Frontal cortex (tissue), 4 donors: ENCODE measurements at places on chromosomes 11 and 22. TPM values are rescaled to one million over a fixed set of nuclear protein-coding genes. Genes with fewer than 3 reads are reported as not detected.

DNA sequence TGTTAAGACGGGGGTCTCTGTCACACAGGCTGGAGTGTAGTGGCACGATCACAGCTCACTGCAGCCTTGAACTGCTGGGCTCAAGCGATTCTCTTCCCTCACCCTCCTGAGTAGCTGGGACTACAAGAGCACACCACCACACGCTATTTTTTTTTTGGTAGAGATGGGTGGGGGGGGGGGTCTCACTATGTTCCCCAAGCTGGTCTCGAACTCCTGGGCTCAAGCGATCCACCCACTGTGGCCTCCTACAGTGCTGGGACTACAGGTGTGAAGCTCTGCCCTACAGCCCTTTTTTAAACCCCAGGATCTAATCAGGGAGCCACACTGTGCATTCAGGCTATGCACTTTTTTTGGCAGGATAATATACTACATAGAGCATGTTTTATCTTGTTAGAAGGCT lies 1.4 kb upstream of the DHCR7 start:
- DNase-seq: no peak

The SPTBN2 gene
- 170 TPM for total RNA-seq

- DNase-seq: no peak
Measured at GRCh38 chr11:15704064-15704463, 589.3 kb downstream of the INSC start.

GRCh38 chr11:74923125-74923524 lies 25.8 kb downstream of the XRRA1 start:
- no peak for DNase-seq

DNA sequence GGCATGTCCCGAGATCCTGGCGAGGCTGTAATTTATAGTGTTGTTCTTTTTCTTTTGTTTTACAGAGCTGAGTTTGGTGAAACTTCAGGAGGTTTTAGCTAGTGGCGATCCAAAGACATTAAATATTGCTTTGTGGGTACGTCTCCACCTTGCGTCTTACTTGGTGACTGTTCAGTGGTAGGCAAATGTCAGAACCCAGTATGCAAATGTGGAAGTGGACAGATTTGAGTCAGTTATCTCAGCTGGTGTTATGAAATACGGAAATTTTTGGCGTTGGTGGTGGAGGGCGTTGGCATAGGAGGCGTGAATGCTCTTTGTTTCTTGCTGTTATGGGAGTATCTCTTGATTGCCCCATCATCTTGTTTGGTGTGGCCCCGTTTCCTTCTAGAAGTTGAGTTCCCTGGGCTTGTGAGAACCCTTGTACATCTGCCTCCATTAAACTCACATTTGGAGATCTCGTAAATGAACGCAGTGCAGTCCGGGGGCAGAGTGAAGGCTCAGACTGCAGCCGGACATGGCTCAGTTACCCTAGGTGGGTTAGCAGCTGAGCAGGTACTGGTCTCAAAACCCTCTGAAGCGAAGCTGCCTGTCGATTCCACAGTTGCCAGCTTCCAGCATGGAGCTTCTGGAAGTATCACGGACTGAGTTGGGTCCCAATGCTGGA lies 39.9 kb downstream of the PTPRJ start:
- no peak for DNase-seq

The MS4A12 gene
- not detected for total RNA-seq

The OR10G6 gene
- not detected for total RNA-seq

The PKP3 gene
- total RNA-seq: not detected

The NAALADL1 gene
- total RNA-seq: 4.1 TPM

DNA sequence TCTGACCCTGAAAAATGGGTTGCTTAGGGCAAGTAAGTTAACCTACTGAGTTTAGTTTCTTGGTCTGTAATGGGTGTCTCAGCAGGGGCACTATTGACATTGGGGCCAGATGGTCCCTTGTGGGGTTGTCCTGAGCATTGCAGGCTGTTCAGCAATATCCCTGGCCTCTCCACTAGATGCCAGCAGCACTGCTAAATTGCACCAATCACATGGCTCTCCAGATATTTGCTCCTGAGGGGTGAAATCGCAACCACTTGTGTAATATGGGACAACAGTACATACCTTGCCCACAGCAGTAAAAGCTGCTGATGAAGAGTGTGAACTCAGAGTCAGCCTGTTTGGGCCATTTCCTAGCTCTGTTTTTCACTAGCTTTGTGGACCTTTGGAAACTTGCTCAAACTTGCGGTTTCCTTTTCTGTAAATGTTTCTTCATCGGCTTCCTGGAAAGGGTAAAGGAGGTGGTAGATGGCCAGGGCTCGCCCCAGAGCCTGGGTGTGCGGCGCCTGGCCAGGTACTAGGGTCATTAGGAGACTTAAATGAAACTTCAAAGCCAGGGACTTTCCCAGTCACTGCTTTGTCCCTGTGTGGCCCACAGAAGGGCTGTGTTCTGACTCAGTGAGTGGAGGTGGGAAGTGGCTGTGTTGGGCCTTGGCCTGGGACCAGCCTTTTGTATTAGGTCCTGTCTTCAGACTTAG lies 13.0 kb downstream of the NCF4 start:
- peak; percentile 49 for DNase-seq

The ARFGAP2 gene
- 110 TPM for total RNA-seq

GRCh38 chr11:133965031-133965601 lies 8.3 kb upstream of the IGSF9B start:
- DNase-seq: no peak

- no peak for DNase-seq
Measured at GRCh38 chr11:75527938-75528735, 2.4 kb upstream of the GDPD5 start.

The FLRT1 gene
- total RNA-seq: 4.5 TPM

DNA sequence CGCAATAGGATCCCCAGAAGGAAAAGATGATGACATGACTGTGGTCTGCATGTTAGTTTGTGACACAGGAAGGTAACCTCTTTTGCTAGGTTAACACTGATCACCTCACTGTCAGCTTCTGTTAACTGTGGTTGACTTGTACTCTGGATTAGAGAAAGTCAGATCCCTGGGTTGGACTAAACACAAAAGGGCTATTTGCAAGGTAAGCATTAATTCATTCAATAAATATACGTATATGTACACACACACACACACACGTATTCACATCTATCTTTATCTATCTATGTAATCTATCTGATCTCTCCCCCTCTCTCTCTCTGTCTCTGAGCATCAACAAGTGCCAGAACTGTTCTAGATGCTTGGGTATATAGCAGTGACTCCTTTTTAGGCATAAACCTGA lies 136.1 kb upstream of the SNX19 start:
- no peak for DNase-seq

GRCh38 chr11:62725646-62726045 lies 1.6 kb downstream of the HNRNPUL2 start:
- DNase-seq: no peak

GRCh38 chr11:84333221-84333620 lies 1047.1 kb upstream of the CCDC90B start:
- no peak for DNase-seq

The GAB4 gene
- not detected for total RNA-seq

- DNase-seq: no peak
Measured at GRCh38 chr11:86247608-86248007, 3.1 kb downstream of the EED start.

DNA sequence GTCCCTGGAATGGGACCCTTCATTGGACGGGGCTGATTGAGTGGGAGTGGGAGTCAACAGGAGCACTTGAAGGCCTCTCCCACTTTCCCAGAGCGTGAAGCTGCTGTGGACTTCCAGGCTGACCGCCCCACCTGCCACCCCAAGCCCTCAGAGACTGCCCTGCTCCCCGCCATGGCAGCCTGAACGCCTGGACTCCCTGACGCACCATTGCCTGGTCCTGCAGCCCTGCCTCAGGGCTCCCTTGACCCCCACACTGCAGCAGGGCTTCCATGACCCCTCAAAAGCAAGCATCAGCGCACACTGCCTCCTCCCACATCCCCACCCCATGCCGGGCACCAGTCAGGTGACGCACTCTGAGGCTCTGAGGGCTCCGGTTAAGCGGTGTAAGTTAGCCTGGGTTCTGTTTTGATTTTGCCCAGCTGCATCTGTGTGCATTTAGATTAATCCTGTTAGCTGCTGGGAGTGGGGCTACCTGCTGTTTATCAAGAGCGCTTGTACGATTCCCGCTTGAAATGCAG lies 39.4 kb downstream of the TRIM29 start:
- no peak for DNase-seq

The OR4C15 gene
- total RNA-seq: not detected

- DNase-seq: no peak
Measured at GRCh38 chr22:27637604-27638003, 164.0 kb downstream of the MN1 start.

- DNase-seq: no peak
Measured at GRCh38 chr22:23750367-23750713, 572 bp downstream of the ZNF70 start.

- no peak for DNase-seq
Measured at GRCh38 chr11:85709941-85710702, 24.1 kb upstream of the CCDC89 start.

The NXPE2 gene
- 0.82 TPM for total RNA-seq

The BAIAP2L2 gene
- total RNA-seq: under 0.01 TPM

The OR8B3 gene
- total RNA-seq: not detected

The SYCE3 gene
- total RNA-seq: not detected

- DNase-seq: no peak
Measured at GRCh38 chr11:35667257-35667656, 4.7 kb downstream of the TRIM44 start.

GRCh38 chr11:3165152-3165705 lies at the start of gene OSBPL5:
TSS of gene OSBPL5 (minus strand) at chr11:3165310. CDS start at chr11:3129148, 36,162 bp downstream.
- DNase-seq: peak; percentile 84

- no peak for DNase-seq
Measured at GRCh38 chr22:20503816-20504215, 3.6 kb upstream of the MED15 start.

The ILK gene
- total RNA-seq: 48.1 TPM

DNA sequence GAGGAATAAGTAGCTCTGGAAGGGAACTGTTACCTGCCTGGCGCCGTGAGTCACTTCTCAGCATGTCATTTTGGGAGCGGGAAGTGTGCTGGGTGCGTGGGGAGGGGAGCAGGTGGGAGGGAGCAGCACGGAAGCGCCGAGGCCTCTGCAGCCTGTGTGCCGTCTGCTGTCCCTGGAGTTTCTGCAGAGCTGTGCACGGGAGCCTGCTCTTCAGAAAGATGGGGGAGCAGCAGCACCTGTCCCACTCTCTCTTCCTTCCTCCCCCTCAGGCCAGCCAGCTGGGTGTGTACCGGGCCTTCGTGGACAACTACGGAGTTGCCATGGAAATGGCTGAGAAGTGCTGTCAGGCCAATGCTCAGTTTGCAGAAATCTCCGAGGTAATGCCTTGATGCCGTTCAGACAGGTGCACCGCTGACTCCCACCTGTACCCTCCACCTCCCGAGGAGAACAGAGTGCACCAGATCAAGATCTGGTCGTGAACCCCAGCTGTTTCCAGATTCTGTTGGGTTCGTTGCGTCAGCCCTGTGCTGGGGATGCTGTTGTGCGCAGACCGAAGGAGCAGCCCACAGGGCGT lies 87.9 kb downstream of the BCR start:
- DNase-seq: no peak

DNA sequence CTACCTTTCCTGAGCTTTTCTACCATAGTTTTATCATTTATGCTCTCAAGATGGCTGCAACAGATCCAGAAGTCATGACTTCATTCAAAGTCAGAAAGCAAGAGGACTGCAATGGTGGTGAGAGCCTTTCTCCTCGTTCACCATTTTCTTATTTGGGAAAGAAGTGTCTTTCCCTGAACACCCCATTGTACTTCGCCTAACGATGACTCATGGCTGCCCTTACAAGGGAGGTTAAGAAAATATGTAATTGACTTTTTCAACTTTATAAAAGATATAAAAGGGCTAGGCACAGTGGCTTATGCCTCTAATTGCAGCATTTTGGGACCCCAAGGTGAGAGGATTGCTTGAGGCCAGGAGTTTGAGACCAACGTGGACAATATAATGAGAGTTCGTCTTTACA lies 541.7 kb downstream of the METTL15 start:
- DNase-seq: no peak

The SCUBE1 gene
- total RNA-seq: 26.1 TPM

The NPAS4 gene
- total RNA-seq: under 0.01 TPM
